NCI-H1930 (cell line): ENCODE measurements at places on chromosomes 11 and 22.

- no peak for DNase-seq
Observed at GRCh38 chr11:5046754-5047330, 516 bp downstream of the OR52J3 start.

DNA sequence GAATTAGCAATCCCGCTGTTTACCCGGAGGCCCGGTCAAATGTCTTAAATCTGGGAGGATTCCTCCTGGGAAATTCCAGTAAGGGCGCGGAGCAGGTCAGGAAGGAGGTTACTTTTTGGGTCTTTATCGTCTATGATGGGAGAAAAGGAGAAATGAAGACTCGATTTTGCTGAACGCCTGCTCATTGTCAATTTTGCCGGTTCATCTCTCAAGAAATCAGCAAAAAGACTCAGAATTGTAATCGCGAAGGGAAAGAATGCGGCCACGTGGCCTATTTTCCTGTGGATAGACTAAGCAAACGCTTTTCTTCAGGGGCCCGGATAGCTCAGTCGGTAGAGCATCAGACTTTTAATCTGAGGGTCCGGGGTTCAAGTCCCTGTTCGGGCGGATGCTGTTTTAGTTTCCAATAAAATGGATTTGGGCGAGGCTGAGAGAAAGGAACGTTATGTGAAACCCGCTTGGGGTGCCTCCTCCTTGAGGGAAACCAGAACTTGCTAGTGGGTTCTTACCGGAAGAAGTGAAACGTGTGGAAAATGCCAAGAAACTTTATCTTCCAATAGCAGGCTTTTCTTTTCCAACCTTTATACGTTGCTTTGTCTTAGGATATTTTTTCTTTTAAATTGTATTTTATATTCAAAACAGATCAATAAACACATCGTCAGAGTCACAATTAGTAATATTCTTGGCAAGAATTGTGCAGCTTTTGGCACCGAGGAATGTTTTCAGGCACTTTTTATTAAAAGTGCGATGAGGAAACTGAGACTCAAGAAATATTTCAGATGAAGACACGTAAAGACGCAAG is 45.0 kb downstream of the OR4D9 start:
- DNase-seq, result peak; percentile 45

DNA sequence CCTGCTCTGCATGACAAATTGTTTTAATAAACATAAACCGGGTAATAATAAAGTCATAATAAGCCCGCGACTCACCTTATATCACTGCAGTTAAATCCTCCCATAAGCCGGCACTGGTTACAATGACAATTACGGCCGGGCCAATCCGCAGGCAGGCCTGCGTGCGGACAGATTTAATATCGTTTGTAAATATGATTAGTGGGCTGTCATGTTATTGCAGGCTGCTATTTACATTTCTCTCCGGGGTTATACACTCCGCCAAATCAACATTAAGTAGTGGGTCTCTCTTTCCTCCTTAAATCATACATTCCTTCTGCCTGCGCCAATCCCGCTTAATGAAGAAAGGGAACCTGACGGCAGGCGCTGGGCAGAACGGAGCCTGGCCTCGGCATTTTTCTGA is 51.8 kb upstream of the LMO1 start:
- no peak for DNase-seq

DNA sequence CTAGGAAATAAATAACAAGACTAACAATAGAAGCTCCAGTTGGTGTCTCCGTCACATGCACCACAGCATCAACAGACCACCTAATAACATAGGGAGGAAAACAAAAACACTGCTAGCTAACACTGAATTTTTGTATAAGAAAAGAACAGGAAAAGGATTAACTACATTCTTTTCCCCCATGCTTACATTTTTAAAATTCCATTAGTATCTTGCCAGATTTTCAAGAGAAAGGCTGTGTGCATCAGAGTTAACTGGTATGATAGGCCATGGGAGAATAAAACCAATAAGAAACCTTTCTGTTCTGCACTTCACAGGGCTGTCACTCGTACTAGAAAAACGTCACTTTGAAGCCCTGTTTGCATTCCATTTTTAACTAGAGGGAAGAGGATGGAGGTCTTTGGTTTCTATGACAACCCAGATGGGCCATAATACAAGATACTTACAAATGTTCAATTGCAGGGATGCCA is 79.0 kb downstream of the LARGE2 start:
- no peak for DNase-seq

DNA sequence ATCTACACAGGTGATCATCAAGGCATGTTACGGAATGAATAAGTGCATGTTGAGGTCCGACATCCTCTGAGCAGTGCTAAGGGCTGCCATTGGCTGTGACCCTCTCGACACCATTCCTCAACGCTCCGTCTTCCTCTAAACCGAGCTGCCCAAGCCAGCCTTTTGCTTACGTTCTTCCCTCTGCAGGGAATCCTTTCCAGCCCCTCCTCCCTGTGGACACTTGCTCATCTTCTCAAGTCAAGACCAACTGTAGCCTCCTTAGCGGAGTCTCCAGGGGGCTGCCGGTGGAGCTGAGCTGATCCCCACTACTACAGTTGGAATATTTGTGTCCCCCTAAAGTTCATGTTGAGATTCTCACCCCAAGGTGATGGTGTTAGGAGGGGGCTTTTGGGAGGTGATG is 781.0 kb downstream of the TBC1D22A start:
- no peak for DNase-seq

GRCh38 chr11:65780770-65781151 is at the start of gene AP5B1:
Gene AP5B1 (minus strand): TSS chr11:65780976. CDS start chr11:65780591, 385 bp downstream.
- peak; percentile 79 for DNase-seq

- no peak for DNase-seq
Observed at GRCh38 chr11:15053191-15053685, 20.2 kb upstream of the CALCB start.

- no peak for DNase-seq
Observed at GRCh38 chr11:16933756-16934603, 80.2 kb downstream of the PLEKHA7 start.

GRCh38 chr11:59173080-59173963 is 1.4 kb downstream of the DTX4 start:
- DNase-seq, result no peak

- DNase-seq, result no peak
Observed at GRCh38 chr11:92828556-92828955, 140.9 kb upstream of the MTNR1B start.

DNA sequence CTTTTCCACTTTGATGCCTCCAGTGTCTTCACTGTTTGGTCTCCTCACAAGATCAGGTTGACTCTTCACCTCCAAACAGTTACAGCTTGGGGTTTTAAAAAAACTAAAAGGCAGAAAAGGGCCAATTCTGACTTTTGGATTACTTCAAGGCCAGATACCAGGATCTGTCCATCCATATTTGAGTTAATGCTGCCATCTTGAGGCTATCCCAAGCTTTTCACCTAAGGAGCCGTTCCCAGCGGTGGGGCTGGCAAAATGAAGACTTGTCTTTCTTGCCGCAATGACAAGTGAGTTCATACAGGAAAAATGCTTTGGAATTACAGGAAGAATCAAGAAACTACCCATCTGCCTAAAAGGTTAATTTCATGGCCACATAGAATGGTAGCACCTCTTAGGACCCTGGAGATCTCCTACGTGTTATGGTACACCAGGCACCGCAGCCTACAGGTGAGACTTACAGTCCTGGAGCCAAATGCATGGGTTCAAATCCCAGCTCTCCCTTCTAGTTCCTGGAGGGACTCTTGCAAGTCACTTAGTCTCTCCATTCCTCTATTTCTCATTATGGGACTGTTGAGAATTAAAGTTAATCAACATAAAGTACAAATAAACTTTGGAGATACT is 6.0 kb upstream of the OR5B21 start:
- no peak for DNase-seq

DNA sequence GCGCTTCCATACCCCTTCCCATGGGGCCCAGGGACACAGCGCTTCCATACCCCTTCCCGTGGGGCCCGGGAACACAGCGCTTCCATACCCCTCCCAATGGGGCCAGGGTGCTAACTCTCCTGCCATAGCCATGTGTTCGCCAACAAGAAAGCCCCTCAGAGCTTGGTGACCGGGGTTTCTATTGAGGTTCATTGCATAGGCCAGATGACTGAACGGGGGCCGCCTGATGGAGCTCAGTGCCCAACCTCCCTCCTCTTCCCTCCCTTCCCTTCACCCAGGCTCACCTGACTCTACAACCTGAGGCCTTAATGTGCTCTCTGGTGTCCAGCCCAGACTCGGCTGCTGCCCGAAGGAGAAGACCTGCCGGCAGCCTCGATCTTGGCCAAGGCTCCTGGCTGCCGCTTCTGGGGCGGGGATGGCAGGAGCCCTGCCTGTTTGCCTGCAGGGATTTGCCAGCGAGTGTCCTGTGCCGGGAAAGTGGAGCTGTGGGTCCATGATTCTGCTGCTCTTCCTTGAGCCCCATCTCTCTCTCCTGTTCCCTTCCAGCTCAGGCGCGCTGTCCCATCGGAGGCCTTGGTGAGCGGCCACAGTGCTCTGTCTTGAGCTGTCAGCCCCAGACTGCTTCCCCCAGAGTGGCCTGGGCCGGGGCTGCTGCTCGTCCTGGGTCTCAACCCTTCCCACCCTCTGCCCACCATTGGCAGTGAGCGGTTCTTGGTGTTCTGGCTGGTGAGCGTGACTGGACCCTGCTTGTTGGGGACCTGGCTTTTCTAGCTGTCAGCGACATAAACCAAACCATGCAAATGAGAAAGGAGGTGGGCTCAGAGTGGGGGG is 267.0 kb downstream of the TBC1D22A start:
- DNase-seq, result no peak

DNA sequence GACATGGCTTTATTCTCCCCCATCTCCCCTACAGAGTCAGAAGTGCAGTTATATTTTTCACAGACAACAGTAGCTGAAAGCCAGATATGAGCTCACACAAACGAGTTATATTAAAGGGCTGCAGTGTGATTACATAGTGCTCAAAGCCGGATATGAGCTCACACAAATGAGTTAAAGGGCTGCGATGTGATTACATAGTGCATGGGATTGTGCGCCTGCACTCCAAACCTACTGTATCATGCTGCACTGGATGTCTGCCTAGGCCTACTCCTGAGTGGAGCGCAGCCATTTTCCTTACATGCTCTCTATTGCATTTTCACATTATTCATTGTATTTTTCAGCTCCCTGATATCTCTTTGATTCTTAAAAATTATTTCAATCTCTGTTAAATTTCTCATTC is 414.6 kb upstream of the LARGE1 start:
- DNase-seq, result no peak

DNA sequence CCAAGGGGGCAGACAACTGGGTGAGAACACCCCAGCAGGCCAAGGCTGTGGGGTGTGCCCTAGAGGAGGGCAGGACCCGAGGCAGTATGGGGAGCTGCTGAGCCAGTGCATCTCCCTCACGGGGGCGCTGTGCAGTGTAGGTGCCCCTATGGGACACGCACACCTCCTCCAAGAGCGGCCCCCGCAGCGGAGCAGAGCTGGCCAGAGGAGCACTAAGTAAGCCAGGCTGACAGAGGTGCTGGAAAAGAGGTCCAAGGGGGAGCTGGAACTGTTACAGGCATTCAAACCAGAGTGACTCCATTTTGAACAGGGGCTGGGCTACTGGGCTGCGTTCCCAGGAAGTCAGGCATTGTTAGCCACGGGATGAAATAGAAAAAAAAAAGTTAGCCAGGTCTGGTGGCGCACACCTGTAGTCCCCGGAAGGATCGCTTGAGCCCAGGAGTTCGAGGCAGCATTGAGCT is 41.8 kb downstream of the TST start:
- DNase-seq, result peak; percentile 61

- no peak for DNase-seq
Observed at GRCh38 chr22:49645791-49646550, 181.7 kb downstream of the BRD1 start.

GRCh38 chr22:35045451-35045850 is 20.5 kb upstream of the ISX start:
- no peak for DNase-seq

GRCh38 chr11:76217653-76218160 is 11.4 kb upstream of the WNT11 start:
- DNase-seq, result no peak

- no peak for DNase-seq
Observed at GRCh38 chr11:88414385-88414861, 76.9 kb upstream of the CTSC start.

GRCh38 chr11:29063630-29064361 is 953.0 kb downstream of the KCNA4 start:
- DNase-seq, result no peak

DNA sequence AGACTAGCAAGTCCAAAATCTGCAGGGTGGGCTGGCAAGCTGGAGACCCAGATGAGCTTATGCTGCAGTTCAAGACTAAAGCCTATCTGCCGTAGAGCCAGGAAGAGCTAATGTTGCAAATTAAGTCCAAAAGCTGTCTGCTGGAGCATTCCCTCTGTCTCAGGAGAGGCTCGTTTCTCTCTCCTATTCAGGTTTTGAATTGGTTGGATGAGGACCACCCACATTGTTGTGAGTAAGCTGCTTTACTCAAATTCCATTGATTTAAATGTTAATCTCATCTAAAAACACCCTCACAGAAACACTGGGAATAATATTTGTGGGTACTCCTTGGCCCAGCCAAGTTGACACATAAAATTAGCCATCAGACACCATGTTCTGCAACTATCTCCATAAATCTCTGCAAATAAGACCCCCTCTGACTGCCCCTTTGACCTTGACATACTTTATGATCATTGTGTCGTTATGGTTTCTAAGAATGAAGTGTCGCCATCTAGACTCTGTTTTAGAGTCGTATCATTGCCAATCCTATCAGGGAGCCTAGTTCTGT is 16.8 kb upstream of the CUL5 start:
- DNase-seq, result no peak

DNA sequence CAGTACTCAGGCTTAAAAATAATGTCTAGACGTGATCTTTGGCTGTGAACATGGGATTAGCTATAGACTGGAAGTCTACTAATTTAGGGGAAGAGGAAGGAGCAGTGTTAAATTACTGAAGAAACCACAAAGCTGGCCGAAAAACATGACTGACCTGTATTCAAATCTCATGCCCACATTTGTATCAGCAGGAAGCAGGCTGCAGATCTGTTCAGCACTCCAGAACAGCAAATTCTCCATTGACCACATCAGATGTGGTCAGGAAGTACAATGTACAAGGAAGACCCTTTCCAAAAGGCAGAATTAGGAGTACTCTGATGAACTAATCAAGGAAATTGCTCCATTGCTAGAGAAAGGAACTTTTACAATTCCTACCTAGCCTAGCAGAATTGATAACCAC is 31.7 kb downstream of the DCDC1 start:
- no peak for DNase-seq

DNA sequence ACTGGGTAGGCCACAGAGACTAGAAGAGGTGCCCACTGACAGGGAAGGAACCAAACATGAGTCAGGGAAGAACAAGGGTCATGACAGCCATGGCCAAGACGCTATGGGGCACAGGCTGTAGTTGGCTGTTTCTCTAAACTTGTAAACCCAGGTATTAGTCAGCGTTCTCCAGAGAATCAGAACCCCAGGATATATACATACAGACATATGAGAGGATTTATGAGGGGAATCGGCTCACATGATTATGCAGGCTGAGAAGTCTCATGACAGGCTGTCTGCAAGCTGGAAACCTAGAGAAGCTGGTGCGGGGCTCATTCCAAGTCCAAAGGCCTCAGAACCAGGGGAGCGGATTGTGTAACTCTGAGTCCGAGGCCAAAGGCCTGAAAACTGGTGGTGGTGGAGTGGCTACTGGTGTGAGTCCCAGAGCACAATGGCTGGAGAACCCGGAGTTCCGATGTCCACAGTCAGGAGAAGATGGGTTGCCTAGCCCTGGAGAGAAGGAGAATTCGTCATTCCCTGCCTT is 29.7 kb upstream of the CD81 start:
- no peak for DNase-seq
